Activated T-helper 9 cell treated with anti-CD3 and anti-CD28 coated beads, Interleukin-2, amount 50 U/mL, for 16 hours (primary cell): ENCODE measurements at places on chromosomes 16 and 17.

- no peak for DNase-seq
These were observed 97.5 kb upstream of the ASIC2 start for GRCh38 chr17:33390479-33391176.

- no peak for DNase-seq
These were observed 161.8 kb upstream of the KCNJ16 start for GRCh38 chr17:69913216-69913615.

DNA sequence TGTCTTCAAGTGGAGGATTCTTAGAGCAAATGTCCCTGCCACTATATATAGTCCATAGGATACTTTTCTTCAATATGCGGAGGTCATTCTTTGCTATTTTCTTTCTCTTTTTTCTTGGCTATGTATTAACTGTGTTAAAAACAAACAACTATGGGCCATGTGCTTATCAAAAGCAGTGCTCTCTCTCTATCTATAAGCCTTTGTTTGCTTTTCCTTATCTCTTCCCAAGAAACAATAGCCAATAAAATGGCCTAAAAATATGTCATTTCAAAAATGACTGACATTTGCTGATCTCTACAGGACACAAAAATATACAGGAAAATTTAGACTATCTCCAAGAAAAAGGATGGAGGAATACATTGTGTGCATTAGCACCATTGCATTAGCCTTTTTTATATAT, 212.1 kb downstream of the MAF start:
- no peak for DNase-seq

GRCh38 chr17:73465130-73465952, 153.5 kb upstream of the CDC42EP4 start:
- no peak for DNase-seq

DNA sequence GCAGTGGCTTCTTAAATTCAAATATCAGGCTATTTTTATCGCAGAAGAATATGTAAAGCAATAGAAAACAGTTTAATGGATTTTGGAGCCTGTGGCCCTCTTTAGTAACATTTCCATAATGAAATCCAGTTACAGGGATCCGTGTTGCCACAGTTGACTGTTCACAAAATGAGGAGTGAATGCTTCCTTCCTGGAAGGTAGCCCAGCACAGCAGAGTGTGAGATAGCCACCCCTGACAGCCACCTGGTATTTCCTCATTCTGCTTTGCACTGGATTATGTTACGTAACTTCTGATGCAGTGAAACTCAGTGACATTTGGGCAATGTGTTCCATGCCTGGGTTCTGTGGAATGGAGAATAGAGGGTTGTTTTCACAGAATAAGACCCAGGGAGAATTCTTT, 517.2 kb downstream of the RBFOX1 start:
- DNase-seq, result no peak

DNA sequence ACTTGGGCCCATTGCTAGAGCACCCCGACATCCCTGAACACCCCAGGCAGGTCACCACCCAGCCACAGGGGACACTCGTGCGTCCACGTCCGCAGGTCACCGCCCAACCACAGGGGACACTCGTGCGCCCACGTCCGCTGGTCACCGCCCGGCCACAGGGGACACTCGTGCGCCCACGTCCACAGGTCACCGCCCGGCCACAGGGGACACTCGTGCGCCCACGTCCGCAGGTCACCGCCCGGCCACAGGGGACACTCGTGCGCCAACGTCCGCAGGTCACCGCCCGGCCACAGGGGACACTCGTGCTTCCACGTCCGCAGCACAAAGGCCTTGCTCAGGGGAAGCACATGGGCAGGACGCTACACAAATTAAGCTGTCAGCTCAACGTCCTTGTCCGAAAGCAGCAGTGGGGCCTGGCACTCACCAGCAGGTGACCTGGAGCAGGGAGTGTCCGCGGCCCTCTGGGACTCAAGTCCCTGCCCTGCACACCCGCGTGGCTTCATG, 17.7 kb downstream of the GALNS start:
- DNase-seq, result no peak

DNA sequence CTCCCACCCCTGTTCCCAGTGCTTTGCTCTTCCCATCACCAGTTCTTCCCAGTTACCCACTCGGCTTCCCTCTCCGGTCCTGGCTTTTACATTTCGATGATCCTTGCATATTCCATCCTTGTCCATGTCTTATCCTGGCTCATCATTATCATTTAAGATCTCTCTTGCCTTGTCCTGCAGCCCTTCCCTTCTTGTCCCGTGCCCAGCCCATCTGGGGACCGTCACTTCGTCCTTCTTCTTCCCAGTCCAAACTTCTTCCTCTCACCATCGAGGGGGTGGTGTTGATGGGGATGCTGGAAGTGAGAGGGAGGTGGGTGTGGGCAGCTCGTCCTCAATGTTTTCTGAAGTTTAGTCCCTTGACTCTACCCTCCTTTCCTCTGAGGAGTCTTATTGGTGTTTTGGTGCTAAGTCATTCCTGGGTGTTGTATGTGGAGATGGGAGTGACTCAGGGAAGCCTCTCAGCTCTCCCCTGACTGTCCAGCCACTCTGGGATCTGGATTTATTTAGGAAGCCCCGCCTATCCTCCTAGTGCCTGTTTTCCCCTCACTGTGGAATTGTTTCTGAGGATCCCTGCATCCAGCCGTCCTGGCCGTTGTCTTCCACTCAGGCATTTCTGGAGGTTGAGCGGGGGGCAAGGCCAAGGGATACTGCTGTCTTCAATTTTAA, 975 bp downstream of the SNX29 start:
- no peak for DNase-seq

- DNase-seq, result no peak
These were observed 26.4 kb upstream of the MRPS23 start for GRCh38 chr17:57876023-57876865.

- no peak for DNase-seq
These were observed 8.2 kb downstream of the CNGB1 start for GRCh38 chr16:57962756-57963155.
